ENCODE measurements at places on chromosomes 4 and X.
A peak's percentile ranks its signal among the peaks of the same experiment; 100 is the strongest.

GRCh38 chr4:105208561-105208960 is 61.9 kb downstream of the TET2 start:
- DNase-seq: no peak

DNA sequence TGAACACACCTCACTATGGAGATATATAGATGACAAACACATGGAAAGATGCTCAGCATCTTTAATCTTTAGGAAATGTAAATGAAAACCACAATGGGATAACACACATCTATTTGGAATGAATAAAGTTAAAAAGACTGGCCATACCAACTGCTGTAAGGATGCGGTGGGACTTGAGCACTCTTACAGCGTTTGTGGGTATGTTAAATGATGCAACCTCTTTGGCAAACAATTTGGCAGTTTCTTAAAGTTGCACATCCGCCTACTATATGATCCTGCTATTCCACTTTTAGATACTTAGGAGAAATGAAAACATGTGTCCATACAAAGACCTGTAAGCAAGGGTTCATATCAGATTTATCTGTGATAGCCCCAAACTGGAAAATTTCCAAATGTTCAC is 50.7 kb downstream of the MRPL1 start:
- DNase-seq: no peak

GRCh38 chrX:13938051-13938828 is 91.5 kb downstream of the GEMIN8 start:
- peak; percentile 43 for DNase-seq

GRCh38 chr4:93529692-93530372 is 298.7 kb upstream of the ATOH1 start:
- DNase-seq: no peak

Data from hindlimb muscle (tissue), 1 donor.